ENCODE measurements at places on chromosomes 11 and 22.

- peak; percentile 25 for DNase-seq
These were observed 113.8 kb downstream of the RBFOX2 start for GRCh38 chr22:35914665-35915476.

- no peak for DNase-seq
These were observed 1396.7 kb downstream of the BRD1 start for GRCh38 chr22:48431014-48431413.

DNA sequence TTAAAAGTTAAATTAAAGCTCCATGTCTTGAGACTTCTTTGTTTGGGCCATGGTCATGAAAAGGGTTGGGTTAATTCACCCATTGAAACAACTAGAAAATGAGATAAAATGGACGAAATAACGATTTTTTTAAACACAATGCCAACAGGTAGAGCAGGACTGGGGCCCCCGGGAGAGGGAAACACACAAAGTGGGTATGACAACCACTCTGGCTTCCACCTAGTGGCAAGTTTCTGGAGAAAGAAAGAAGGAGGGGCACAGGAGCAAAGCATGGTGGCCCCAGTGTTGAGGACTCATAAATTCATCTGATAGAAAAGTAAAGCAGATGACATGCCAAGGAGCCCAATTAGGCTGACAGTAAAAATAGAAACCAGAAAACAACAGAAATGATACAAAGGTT, 68.4 kb downstream of the MYEOV start:
- no peak for DNase-seq

DNA sequence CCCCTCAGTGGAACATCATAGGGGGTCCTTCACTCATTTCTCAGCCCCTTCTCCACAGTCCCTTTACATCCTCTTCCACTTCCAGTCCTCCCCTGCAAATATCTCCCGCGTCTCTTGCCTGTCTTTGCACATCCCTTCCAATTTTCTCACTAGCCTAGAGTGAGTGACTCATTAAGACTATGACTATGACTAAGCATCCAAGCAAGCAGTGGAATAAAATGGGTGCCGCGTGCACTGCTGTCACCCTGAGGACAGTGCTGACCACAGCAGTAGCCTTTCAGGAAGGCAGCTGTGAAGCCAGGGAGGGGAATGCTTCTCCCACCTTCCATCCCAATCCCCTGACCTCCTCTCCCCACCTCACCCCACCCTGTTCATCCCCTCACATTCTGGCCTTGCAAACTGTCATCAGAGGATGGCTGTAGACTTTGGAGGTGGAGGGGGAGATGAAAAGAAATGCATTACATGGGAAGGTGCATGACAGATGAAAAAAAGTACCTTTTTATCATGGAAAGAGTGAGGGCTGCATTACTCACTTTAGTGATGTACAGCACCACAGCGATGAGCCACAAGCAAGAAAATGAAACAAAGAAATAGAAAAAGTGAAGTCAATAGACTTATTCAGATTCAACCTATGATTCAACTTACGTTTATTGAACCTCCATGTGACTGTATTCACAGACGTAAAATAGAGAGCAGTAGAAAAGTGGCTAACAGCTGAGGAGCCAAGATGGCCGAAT, 948.2 kb downstream of the NTM start:
- no peak for DNase-seq

DNA sequence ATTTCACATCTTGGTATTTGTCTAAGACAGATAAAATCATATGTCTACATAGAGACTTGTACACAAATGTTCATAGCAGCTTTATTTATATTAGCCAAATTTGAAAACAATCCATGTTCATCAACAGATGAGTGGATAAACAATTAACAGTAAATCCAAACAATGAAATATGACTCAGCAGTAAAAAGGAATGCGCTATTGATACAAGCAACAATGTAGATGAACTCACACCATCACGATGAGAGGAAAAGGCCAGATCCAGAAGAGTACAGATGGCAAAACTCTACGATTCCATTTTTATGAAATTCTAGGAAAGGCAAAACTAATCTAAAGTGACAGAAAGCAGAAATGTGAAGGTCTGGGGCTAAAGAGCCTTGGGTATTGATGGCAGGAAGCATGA, 384.3 kb downstream of the NTM start:
- no peak for DNase-seq

- no peak for DNase-seq
These were observed 1.0 kb upstream of the C11orf86 start for GRCh38 chr11:66973956-66974580.

GRCh38 chr11:44113018-44113417, 17.5 kb downstream of the EXT2 start:
- DNase-seq, result no peak

- DNase-seq, result no peak
These were observed 11.6 kb upstream of the PDE2A start for GRCh38 chr11:72685560-72686480.

GRCh38 chr22:25413620-25414019, 150.9 kb upstream of the GRK3 start:
- DNase-seq, result no peak

GRCh38 chr11:10158461-10158860, 135.6 kb downstream of the SBF2 start:
- no peak for DNase-seq

DNA sequence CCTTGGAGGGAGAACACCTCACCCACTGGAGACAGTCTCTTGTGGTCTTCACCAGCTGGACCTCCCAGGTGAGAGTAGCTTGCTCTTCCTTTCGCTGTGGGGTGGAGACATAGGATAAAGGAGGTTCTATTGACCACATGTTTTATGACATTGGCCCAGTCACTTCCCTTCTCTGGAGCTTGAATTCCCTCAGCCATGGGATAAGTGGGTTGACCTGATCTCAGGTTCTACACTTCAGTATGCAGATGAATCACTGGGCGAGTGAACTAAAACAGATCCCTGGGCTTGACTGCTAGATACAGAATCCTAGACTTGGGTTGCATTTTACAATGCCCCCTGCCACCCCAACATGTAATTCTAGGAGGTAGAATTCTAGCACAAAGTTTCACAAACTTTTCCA, 54.8 kb upstream of the PRSS23 start:
- DNase-seq, result no peak

GRCh38 chr22:46295277-46295971, 1.2 kb upstream of the GTSE1 start:
- DNase-seq, result no peak

DNA sequence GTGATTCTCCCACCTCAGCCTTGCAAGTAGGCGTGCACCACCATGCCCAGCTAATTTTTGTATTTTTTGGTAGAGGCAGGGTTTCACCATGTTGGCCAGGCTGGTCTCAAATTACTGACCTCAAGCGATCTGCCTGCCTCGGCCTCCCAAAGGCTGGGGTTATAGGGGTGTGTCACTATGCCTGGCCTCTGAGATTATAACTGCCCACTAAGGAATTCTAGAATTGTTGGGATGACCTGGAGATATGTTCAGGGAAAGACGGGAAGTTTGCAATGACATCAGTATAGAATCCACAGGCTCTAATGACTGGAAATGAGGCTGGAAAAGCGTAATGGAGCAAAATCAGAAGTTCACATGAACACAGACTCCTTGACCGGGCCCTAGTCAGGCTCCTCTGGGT, 62.2 kb downstream of the CLMP start:
- DNase-seq, result no peak

DNA sequence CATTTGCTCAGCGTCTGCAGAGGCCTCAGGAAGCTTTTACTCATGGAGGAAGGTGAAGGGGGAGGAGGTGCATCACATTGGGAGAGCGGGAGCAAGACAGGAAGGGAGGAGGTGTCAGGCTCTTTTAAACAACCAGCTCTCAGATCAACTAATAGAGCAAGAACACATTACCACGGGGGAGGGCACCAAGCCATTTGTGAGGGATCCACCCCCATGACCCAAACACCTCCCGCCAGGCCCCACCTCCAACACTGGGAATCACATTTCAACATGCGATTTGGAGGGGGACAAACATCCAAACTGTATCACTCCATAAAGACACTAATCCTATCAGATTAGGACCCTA, 18.9 kb upstream of the THY1 start:
- DNase-seq, result no peak

- no peak for DNase-seq
These were observed 159.9 kb upstream of the TENM4 start for GRCh38 chr11:79600711-79601110.

DNA sequence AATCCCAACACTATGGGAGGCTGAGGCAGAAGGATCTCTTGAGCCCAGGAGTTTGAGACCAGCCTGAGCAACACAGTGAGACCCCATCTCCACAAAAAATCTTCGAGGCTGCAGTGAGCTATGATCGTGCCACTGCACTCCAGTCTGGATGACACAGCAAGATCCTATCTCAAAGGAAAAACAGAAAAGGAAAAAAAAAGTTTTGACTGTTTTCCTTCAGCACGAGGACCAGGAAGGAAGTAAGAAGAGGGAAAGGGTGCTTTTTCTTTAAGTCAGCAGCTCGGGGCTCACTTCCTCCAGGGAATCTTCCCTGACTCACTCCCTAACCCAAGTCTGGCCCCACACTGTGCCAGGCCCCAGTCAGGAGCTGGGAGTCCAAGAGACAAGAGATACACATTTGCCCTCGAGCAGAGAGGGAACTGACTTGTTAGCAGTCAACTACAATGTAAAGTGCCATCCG, 14.2 kb downstream of the ARRB1 start:
- DNase-seq, result no peak

GRCh38 chr11:81241672-81242275, 1491.9 kb downstream of the FAM181B start:
- DNase-seq, result no peak

- no peak for DNase-seq
These were observed 48.8 kb downstream of the ACAT1 start for GRCh38 chr11:108170184-108170583.

DNA sequence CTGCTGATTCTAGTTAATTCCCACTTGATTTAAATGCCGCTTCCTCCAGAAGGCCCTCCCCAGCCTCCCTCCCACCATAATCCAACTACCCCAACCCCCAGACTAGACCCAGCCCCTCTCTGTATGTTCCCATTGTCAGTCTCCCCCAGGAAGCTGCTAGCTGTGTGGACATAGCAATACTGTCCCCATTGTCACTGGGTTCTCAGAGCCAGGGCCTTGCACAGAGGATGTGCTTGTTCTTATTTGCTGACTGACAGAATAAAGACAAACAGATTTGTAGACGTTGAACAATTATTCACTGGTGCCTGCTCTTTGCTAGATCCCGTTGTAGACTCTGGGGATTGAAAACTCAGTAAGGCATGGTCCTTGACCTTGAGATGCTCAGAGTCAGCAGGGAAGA, 45.7 kb upstream of the NAV2 start:
- peak; percentile 41 for DNase-seq

- DNase-seq, result no peak
These were observed 600 bp upstream of the ESAM start for GRCh38 chr11:124762624-124763155.

GRCh38 chr22:25875461-25875860, 133.5 kb downstream of the MYO18B start:
- no peak for DNase-seq

DNA sequence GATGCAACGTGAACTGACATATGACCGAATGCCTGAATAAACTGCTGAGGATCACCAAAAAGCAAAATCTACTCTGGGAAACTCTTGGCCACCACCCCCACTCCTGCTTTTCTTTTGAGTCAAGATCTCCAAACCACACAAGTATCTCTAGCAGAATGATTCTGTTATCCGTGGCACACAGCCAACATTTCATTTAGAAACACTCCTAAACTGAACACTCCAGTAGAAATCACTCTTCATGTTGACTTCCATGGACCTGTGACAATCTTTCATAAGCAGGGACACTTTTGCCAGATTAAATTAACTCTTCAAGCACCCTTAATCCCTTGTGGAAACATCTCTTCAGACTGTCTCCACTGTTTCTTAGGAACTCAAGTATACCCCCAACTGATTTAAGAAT, 44.4 kb downstream of the VSIG10L2 start:
- no peak for DNase-seq

GRCh38 chr11:131976021-131976420, 605.6 kb downstream of the NTM start:
- DNase-seq, result no peak

GRCh38 chr11:27553186-27553585, 46.6 kb upstream of the LIN7C start:
- DNase-seq, result no peak

DNA sequence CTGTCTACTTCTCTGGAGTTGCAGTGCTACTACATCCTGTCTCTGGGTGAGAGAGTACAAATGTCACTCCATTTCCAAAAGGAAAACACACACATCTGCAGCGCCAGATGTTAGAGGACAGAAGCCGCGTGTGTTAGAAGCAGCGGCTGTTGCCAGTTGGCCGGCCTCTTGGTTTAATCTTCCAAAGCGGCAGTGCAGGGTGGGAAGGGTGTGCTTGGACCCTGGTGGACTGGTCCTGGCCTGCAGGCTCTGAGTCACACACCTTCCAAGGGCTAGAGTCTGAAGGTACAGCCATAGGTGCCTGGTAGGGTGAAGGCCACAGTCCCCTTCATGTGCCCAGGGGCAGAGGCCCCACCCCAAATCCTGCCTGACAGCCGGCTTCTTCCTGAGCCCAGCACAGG, 99.8 kb downstream of the CTTN start:
- DNase-seq, result no peak

DNA sequence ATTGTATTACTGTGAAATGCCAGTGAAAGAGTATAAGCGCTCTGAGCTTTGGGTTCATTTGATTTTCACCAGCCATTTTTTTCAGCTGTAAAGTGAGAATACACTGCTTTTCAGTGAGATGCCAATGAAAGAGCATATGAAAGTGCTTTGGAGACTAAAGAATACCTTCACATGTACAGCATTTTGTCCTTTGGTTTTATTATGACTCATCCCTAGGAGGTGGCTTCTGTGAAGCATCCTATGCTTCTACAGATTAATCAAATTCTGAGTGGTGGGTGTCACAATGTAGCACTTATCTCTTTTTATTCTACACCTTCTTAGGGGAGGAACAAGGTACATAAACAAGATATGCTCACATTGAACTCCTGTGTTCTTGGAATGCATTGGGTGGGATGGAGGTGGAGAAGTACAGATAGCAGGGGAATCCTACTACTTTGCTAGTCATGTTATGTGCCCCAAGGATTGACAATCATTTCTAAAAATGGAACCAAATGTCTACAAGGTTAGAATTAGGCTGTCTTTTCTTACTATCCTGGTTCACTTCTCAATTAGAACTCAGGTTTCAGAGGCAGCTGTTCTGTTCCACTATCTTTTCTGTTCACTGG, 18.7 kb downstream of the TRIM44 start:
- no peak for DNase-seq

GRCh38 chr11:1777737-1778136, 14.0 kb upstream of the CTSD start:
- no peak for DNase-seq
